ENCODE measurements at places on chromosomes 5 and 9.

- DNase-seq = no peak
These were observed 1007.1 kb upstream of the WWC1 start for GRCh38 chr5:167284222-167284890.

DNA sequence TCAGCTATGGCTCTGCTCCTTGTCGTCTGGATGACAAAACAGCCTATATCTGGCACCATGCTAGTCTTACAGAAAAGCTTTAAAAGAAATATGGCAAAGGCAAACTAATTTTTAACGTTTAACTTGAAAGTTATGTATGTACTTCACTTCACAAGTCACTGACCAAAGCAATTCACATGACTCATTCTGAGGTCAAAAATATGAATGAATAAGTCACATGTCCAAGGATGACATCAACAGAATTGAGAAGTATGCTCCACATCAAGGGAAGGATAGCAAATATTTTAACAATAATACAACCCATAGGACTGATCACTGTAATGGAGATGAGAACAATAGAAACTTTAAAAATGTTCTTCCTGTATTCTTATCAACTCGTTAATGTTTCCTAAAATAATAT lies 1072.6 kb upstream of the NUDT12 start:
- no peak for DNase-seq

DNA sequence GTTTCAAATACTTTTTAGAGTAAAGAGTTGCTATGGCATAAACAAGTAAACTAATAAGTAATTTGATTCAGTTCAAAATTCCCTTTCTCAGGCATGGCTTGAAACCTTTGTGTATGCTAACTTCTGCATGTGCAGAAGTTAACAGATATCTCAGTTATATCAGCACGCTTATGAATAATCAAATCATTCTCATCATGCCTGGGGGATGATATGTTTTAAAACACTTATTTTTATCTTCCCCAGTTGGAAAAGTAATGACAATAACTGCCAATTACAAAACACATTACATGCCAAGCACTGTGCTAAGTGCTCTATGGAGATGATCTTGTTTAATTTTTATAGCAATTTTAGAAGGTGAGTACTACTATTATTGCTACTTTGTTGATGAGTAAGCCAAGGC lies 146.4 kb downstream of the YIPF5 start:
- no peak for DNase-seq

DNA sequence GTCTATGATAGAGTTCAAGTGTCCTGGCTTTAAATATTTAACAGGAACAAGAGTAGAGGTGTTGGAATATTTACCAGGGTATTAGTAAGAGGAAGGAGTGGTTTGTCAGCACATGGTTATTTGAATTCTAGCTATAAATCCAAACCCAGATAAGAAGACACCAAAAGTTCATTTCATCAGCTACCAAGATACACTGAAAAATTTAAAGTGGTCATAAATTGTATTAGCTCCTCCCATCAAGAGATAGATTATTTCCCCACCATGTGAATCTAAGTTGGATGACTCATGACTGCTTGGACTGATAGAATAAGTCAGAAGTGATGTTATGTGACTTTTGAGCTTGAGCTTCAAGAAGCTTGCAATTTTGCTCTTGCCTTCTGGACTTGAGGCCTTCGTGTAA lies 72.1 kb upstream of the GRAMD2B start:
- no peak for DNase-seq

- DNase-seq = no peak
These were observed 638.9 kb downstream of the RAB3C start for GRCh38 chr5:59221769-59222168.

- no peak for DNase-seq
These were observed 29.8 kb upstream of the GZMA start for GRCh38 chr5:55072666-55073065.

- DNase-seq = no peak
These were observed 45.9 kb downstream of the AMBP start for GRCh38 chr9:114031948-114032840.

GRCh38 chr9:131630205-131630831 lies 85.0 kb downstream of the PRRT1B start:
- DNase-seq = no peak

DNA sequence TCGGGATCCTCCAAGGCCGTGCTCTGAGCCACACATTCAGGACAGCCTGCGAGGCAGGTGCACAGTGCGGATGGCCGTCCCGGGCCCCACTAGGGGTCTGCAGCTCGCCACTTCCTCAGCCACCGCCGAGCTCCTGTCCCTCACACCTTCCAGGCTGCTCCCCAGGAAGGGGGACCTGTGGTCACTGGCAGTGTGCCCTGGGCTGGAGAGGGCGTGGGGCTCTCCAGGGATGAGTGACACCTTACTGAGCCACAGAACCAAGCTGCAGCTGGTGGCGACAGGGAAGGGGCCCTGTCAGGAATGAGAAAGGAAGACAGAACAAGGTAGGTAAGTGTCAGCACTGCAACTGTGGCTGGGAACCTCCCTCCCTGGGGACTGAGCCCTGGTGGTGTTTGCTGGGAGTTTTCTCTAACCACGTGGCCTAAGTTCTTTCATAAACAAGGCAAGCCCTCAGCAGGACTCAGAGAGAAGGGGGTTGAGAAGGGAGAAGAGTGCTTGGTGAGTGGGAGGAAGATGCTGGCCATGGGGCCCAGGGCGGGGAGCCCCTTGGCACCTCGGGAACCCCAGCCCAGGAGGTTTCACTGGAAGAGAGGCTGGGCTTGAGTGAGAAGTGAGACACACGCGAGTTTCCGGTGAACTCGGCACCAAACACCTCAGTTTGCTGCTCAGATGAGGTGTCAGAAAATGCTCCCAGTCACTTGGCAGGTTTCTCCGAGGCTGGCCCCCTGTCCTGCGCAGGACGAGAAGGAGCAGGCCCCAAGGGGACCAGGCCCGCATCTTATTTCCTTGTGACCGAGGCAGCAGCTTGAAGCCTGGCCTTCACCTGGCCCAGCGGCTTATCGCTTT lies 5.2 kb downstream of the IL13 start:
- DNase-seq = no peak

GRCh38 chr9:126514037-126514821 lies 99.5 kb upstream of the LMX1B start:
- DNase-seq = no peak

DNA sequence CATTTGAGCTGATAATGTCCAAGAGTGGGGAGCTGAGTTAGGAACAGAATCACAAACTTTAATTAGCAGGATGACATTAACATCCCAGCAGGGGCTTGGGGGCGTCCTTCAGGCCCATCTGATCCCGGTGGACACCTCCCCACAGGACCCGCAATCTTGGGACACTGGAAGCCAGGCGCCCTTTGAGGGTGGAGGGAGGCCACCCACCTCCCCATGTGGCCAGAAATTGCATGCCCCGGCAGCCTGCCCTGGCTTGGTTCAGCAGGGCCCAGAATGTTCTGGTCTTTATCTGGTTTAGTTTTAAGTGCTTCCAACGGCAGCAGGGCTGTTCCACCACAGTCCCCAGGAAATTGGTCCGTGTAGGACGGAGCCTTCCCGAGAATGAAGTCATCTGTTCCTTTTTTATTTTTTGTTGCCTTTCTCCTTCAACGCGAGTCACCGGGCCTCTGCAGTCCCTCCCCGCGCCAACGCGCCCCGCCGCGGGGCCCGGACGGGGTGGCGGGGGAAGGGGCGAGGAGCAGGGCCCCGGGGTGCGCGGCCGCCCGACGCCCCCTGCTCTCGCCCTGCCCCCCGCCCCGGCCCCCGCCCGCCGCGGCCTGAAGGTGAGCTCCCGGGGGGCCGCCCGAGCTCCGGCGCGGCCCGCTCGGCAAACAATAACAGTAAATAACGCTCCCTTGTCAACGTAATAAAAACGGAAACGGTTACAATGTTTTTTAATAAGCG lies 207.9 kb downstream of the C9orf50 start:
- DNase-seq = peak; percentile 40

- no peak for DNase-seq
These were observed 1.7 kb downstream of the PTAR1 start for GRCh38 chr9:69757996-69758675.

DNA sequence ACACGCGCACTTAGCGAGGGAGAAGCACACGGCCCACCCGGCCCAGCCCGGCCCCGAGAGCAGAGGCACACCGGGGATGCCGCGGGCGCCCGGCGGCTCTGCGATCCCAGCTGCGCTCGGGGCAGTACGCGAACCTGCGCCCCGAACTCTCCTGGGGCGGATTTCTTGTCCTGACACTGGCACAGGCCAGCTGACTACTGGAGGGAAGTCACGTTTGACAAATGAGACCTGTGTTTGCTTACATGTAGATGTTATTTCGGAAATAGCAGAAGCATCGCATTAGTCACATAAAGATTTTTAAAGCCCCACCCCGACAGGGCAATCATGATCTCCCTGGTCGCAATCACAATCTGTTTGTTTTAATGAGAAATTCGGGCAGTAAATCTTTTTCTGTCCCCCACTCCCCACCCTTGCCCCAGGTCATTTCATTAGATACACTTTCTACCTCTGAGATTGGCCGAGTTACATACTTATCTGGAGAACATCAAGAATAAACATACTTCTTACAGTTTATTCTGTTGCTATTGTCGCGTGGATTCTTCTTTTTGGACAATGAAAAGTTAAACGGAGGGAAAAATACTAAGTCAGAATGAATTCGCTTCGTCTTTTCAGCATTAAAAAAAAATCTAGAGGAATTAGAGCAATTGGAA lies 518.9 kb downstream of the CTNND2 start:
- no peak for DNase-seq

DNA sequence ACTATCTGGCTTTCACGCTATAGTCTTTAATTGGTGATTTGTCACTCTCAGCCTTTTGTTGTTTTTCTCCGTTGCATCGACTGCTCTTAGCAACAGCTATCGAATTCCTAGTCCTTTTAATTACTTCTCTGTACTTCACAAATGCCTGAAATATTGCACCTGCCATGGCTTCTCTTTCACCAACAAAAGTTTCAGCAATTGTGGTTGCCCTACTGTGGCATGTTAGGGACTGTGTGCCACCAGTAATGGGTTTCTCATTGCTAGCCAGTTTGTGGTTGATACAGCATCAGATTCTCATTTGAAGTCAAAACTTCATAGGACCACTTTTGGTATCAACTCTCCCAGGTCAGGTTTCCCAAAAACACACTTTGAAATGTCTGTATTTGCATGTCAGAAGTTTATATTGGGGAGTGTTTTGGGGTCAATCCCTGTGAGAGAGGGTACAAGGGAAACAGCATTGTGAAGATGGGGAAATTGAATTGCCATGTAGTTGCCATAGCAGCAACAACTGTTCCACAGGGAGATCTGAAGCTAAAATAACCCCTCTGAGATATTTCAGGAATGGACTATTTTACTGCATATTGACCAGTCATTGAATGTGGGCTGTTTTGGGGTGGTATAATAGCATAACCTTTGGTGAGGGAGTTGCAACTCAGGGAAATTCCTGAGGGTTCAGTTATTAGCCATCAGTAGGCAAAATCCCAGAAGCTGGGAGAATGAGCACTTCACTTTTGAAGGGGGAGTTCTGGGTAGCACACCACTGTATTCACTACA lies 99.2 kb downstream of the WDR70 start:
- no peak for DNase-seq

DNA sequence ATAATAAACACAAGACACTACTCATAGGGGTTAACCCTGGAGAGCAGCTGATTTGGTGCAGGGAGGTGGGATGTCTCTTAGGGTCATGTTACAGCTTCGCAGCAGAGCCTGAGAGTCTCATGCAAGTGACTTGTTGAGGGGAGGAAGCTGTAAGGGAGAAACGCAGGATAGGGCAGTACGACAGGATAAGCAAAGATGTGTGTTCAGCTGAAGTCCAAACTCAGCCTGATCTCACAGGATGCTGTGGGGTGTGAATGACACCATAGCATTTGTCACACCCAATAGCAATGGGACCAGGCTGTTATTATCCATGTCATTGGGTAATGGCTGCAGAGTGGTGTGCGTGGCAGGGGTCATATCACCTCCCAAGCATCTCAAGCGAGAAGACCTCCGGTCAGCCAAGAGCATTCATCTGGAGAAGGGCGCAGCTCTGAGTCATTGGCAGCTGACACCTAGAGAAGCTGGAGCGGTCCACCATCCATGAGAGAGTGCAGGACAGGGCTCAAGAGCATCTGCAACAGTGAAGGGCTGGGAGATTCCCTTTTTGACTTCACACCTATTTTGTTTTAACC lies 49.2 kb upstream of the RPL26L1 start:
- no peak for DNase-seq

- no peak for DNase-seq
These were observed 21.3 kb upstream of the ZNF782 start for GRCh38 chr9:96875461-96876142.

DNA sequence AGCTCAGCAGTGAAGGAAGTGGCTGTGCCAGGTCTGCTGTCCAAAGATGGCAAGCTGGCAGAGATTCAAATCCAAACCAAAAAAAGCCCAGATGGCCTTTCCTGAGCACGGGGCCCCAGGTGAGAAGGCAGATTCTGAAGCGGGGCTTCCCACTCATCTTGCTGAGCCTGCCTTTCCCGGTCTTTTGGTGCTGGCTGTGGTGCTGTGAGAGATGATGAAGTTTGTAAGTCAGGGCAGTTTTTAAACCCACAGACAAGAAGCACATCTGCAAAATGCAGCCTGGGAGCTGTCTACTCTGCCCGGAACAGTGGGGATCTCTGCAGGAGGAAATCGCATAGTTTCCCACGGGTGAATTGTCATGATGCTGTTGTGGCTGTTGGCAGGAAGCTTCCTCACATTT lies 85.0 kb upstream of the IRX4 start:
- no peak for DNase-seq

- DNase-seq = no peak
These were observed 91.9 kb upstream of the OTULINL start for GRCh38 chr5:14489643-14490042.
